Urinary bladder (tissue), 4 donors: ENCODE measurements at places on chromosomes 6 and 20. TPM values are rescaled to one million over a fixed set of nuclear protein-coding genes. Genes with fewer than 3 reads are reported as not detected.
A peak's percentile ranks its signal among the peaks of the same experiment; 100 is the strongest.

DNA sequence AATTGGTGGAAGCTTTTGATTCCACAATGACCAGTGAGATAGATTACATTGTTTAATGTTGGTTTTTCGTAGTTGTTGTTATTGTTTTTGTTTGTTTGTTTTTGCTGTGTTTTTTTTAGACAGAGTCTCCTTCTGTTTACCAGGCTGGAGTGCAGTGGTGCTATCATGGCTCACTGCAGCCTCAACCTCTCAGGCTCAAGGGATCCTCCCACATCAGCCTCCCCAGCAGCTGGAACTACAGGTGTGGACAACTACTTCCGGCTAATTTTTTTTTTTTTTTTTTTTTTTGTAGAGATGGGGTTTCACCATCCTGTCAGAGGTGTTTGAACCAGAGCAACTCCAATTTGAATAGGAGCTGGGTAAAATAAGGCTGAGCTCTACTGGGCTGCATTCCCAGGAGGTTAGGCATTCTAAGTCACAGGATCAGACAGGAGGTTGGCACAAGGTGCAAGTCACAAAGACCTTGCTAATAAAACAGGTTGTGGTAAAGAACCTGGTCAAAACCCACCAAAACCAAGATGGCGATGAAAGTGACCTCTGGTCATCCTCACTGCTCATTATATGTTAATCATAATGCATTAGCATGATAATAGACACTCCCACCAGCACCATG lies 10.9 kb upstream of the AKAP12 start:
- DNase-seq, result no peak

BPIFA1 gene
- total RNA-seq, result not detected

GRCh38 chr6:24761193-24761835 lies 13.4 kb upstream of the GMNN start:
- no peak for DNase-seq

- DNase-seq, result no peak
These were observed 37.0 kb upstream of the HLA-G start for GRCh38 chr6:29790626-29791025.

FRS3 gene
- total RNA-seq, result 1.9 TPM

DNA sequence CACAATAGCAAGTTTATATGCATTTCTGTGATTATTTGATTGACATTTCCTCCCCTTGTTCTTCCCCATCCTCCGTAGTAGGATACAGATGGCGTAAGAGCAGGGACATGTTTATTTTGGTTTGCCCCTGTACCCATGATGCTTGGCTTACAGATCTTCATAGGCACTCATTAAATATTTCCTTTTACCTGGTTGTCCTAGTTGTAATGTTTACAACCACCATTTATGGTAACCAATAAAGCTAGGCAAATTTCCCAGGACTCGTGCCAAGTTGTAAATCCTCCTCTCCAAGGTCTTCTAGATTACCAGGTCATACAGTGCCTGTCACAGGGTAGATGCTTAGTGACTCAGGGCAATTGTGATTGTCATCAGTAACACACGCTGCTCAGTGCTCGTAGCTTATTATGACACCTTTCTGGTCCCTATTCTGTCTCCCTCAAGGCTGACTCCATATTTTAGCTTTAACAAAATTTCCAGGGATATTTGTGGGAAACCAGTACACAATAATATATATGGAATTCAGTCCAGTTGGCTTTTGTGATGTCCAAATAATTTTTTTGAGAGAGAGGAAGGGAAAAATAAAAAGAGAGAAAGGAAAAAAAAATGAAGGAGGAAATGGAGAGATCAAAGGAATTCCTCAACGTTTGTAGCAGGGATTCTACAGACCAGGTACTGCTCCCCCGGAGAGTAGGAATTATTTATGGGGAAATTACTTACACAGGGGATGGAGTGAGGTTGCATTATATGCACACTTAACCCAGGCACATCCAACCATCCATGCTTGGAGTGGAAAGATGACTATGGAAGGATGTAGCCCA lies 24.6 kb downstream of the CYP24A1 start:
- peak; percentile 69 for DNase-seq
